ENCODE measurements at places on chromosomes 3 and 15. TPM values are rescaled to one million over a fixed set of nuclear protein-coding genes. Genes with fewer than 3 reads are reported as not detected.

- H3K27me3 ChIP-seq: peaks cover 30% of the 10 kb centered on the region
- no peaks in the 10 kb centered on the region for H3K36me3 ChIP-seq
- H3K27ac ChIP-seq: no peak overlapping the region
- peaks cover 2% of the 10 kb centered on the region for H3K4me1 ChIP-seq
- no peak overlapping the region for H3K4me3 ChIP-seq
- DNase-seq: no peak
These were observed 159.4 kb downstream of the KLF13 start for GRCh38 chr15:31485911-31486461.

Gene EBLN2
- 6.4 TPM for total RNA-seq

DNA sequence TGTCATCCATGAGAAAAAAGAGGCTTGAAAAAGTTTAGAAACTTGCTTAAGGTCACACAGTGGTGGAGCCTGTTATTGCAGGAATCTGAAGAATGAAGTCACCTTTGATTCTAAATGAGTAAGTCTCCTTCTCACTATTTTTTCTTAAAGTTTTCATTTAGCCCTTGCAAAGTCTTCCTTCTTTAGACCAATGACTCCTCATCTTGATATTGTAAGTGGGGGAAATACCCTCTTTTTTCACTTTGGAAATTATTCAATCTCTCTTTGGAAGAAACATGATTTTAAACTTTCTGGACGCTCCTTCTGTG is 787 bp upstream of the SLMAP start:
- peaks cover 4% of the 10 kb centered on the region for H3K36me3 ChIP-seq
- no peaks in the 10 kb centered on the region for H3K27me3 ChIP-seq
- peak; percentile 38 for DNase-seq
- H3K27ac ChIP-seq: peak overlapping the region; percentile 88
- peaks cover 4% of the 10 kb centered on the region for H3K4me1 ChIP-seq

- H3K4me3 ChIP-seq: no peak overlapping the region
- DNase-seq: no peak
- peaks cover 13% of the 10 kb centered on the region for H3K36me3 ChIP-seq
- H3K27me3 ChIP-seq: peaks cover 6% of the 10 kb centered on the region
- no peak overlapping the region for H3K27ac ChIP-seq
These were observed 8.8 kb upstream of the OCA2 start for GRCh38 chr15:28107904-28108275.

Gene CHRNA7
- not detected for total RNA-seq

GRCh38 chr15:40155270-40155910 is 5.5 kb upstream of the BUB1B start:
- 0 out of 2 replicates have a peak, but pooled peaks cover 1% of the 10 kb centered on the region for H3K4me1 ChIP-seq
- no peaks in the 10 kb centered on the region for H3K36me3 ChIP-seq
- H3K27me3 ChIP-seq: no peaks in the 10 kb centered on the region
- no peak overlapping the region for H3K4me3 ChIP-seq
- no peak overlapping the region for H3K27ac ChIP-seq

GRCh38 chr3:134366928-134367811 is 7.1 kb downstream of the AMOTL2 start:
- H3K27ac ChIP-seq: peak overlapping the region; percentile 90
- peaks cover 91% of the 10 kb centered on the region for H3K36me3 ChIP-seq
- no peak for DNase-seq

Gene ANKRD63
- total RNA-seq: under 0.01 TPM

Gene MEX3B
- total RNA-seq: 6.7 TPM

GRCh38 chr3:4376499-4376898 is 73.3 kb downstream of the SETMAR start:
- 0 out of 2 replicates have a peak, but pooled peaks cover 2% of the 10 kb centered on the region for H3K36me3 ChIP-seq
- no peaks in the 10 kb centered on the region for H3K27me3 ChIP-seq
- peak; percentile 31 for DNase-seq
- H3K4me3 ChIP-seq: no peak overlapping the region

DNA sequence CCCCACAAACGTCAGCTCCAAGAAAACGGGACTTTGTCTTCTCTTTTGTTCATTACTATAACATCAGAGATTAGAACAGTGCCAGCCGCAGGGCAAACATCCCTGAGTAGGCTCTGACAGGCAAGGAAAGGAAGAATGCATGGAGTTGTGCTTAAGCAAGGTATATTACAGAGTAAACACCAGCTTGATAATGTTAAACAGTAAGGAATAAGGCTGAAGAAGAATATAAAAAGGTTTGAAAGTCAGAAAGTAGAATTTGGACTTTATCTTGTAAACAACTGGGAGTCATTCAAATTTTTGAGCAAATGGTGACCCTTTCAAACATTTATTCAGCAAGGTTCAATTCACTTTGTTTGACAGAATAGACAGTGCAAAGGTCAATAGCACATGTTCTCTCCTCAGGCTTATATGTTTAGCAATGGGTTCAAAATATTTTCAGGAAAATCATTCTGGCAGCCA is 11.0 kb downstream of the GABPB1 start:
- H3K27ac ChIP-seq: no peak overlapping the region
- H3K4me1 ChIP-seq: no peaks in the 10 kb centered on the region
- no peaks in the 10 kb centered on the region for H3K36me3 ChIP-seq
- DNase-seq: no peak

DNA sequence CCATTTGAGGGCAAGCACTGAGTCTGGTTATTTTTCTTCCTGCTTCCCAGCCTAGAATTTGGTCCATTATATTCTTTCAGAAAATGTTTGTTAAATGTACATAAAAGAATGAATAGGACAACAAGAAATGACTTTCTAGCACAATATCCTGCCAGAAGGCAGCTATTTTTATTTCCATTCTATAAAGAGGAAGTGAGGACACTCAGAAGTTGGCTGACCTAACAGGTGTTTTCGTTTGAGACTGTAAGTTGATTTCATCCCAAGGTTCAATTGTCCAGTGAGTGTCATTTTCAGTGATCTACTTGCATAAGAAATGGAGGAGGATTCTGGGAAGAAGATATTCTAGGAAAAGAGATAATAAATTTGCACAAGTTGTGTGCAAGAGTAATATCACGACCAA is 191.9 kb upstream of the POU1F1 start:
- no peaks in the 10 kb centered on the region for H3K4me1 ChIP-seq
- H3K27ac ChIP-seq: no peak overlapping the region
- H3K36me3 ChIP-seq: no peaks in the 10 kb centered on the region
- H3K27me3 ChIP-seq: no peaks in the 10 kb centered on the region

DNA sequence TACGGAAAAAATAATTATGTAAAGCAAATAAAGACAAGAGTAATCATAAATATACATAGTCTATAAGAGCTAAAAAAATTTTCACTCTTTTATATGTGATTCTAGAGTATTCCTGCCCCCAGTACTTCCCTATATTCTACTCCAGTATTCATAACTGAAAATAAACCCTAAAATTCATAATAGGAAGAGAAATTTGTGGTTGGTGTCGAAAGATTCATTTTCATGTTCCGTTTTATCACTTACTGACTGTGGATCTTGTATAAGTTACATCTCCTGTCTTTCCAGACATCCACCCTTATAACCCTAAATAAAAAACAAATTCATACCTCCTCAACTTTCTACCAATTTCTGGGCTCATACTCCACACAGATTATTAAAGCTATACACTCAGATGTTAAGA is 16.0 kb upstream of the MBNL1 start:
- H3K27ac ChIP-seq: no peak overlapping the region
- H3K36me3 ChIP-seq: no peaks in the 10 kb centered on the region
- no peak overlapping the region for H3K4me3 ChIP-seq
- DNase-seq: no peak
- peaks cover 3% of the 10 kb centered on the region for H3K4me1 ChIP-seq

- no peaks in the 10 kb centered on the region for H3K36me3 ChIP-seq
- no peak overlapping the region for H3K4me3 ChIP-seq
- H3K4me1 ChIP-seq: peaks cover 24% of the 10 kb centered on the region
- DNase-seq: no peak
These were observed 74.2 kb upstream of the ABHD17C start for GRCh38 chr15:80620931-80621330.

DNA sequence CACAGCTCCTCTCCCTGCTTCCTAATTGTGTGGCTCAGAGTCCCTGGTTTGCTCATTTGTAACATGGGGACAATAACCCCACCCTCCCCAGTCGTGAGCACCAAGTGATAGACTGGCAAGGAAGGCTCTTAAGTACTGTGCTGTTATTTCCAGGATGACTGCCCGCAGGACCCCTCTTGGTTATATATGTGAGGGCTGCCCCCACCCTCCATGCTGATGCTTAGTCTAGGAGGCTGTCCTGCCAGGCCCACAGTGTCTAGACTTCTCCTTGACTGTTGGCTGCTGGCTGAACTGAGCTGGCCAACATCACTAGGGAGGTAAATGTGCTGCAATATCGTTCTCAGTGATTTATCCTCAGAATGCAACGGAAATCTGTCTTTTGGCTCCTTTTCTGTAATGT is 45.1 kb downstream of the RAB11A start:
- H3K27ac ChIP-seq: no peak overlapping the region
- no peak overlapping the region for H3K4me3 ChIP-seq
- peaks cover 5% of the 10 kb centered on the region for H3K4me1 ChIP-seq
- H3K36me3 ChIP-seq: peaks cover 12% of the 10 kb centered on the region

DNA sequence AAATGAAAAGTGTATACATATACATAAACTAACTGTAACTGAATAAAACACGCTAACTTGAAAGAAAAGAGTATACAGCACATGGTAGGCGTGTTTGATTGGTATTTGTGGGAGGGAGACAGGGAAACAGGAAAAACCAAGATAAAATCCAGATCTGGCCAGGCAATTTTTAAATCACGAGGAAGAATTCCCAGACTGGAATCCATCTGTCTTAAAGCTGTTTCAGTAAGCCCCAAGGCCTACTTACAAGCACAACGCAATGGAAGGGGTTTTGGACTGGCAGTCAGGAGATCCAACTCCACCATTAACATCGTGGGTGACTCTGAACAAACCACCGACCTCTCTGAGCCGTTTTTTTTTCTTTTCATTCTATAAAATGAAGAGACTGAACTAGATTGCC is 195.8 kb downstream of the OSBPL10 start:
- no peak for DNase-seq
- H3K27me3 ChIP-seq: no peaks in the 10 kb centered on the region
- no peaks in the 10 kb centered on the region for H3K36me3 ChIP-seq
- H3K4me3 ChIP-seq: no peak overlapping the region
- no peak overlapping the region for H3K27ac ChIP-seq

DNA sequence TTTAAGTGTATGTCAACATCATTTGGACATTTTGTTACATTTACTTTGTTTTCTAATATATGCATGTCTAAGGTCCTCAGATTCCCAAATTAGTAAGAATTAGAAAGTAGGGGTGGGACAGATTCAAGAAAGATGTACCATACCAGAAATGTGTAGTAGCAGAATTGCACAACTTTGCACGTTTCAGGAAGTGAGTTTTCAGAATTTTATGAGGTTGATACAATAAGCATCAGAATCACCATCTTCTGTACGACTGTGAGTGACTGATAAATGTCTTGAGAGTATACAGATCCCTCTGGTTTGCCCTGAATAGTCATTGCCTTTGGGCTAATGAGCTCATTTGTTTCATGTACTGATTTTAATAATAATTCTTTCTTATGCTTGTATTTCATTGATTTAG is 9.3 kb downstream of the ARIH2 start:
- no peak overlapping the region for H3K27ac ChIP-seq
- H3K27me3 ChIP-seq: no peaks in the 10 kb centered on the region
- peaks cover 21% of the 10 kb centered on the region for H3K36me3 ChIP-seq
- peaks cover 6% of the 10 kb centered on the region for H3K4me1 ChIP-seq

DNA sequence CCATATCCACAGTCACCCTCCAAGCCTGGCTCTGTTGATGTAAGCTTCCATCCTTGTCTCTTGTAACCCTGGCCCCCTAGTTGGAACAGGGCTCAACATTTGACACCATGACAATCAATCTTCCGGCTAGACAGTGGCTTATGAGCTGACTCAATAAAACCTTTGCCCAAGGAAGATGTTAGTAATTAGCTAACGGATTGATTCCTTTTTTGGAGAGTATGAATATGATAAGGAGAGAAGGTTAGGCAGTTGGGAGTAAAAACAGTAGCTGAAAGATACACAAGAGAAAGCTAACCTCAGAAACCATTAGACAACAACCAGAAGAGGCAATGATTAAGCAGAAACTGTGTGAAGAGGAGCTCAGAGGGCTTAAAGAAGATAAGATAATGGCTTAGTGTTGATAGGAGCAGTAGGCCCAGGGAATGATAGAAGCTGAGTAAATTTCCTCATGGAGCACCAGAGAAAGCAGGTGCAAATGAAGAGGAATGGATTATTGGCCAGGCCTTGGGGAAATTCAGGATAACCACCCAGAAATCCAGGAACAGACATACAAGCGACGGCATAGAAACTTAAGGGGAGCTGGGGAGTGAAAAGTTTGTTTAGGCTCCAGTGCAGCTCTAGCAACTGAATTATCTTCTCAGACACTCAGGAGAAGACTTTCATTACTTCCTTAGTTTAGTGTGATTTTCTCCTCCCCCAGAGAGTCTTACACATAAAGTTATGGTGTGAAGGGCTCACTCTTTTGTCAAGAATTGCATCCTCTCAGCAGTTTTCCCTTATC is 7.8 kb upstream of the RFX7 start:
- H3K36me3 ChIP-seq: no peaks in the 10 kb centered on the region
- H3K4me3 ChIP-seq: no peak overlapping the region

DNA sequence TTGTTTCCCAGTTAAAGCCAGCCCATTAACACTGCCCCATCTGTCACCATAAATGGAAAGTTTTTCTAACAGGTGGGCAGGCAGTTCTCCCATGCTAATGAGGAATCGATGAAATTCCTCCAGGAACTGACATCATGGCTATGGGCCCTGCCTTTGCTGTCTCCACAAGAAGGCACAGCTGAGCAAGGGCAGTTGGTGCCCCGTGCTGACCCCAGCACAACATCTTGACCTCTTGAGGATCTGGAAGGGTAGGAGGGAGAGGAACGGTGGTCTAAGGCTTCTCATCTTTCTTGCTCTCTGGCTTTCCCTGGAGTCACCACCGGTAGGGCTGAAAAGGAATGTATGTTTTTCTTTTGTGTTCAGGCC is 46.7 kb downstream of the CHCHD6 start:
- H3K4me3 ChIP-seq: no peak overlapping the region
- no peaks in the 10 kb centered on the region for H3K27me3 ChIP-seq
- H3K4me1 ChIP-seq: peaks cover 26% of the 10 kb centered on the region
- no peaks in the 10 kb centered on the region for H3K36me3 ChIP-seq

- H3K36me3 ChIP-seq: peaks cover 17% of the 10 kb centered on the region
- no peak overlapping the region for H3K27ac ChIP-seq
- H3K27me3 ChIP-seq: no peaks in the 10 kb centered on the region
- H3K4me1 ChIP-seq: peaks cover 3% of the 10 kb centered on the region
- no peak overlapping the region for H3K4me3 ChIP-seq
- no peak for DNase-seq
These were observed 180.8 kb downstream of the ATP10A start for GRCh38 chr15:25682340-25682739.

- peaks cover 5% of the 10 kb centered on the region for H3K36me3 ChIP-seq
- H3K27me3 ChIP-seq: no peaks in the 10 kb centered on the region
- H3K27ac ChIP-seq: no peak overlapping the region
- H3K4me3 ChIP-seq: no peak overlapping the region
These were observed 45.7 kb downstream of the WDR76 start for GRCh38 chr15:43872416-43873020.

Gene GABRG3
- not detected for total RNA-seq
